ENCODE measurements at places on chromosomes 4 and X.
A peak's percentile ranks its signal among the peaks of the same experiment; 100 is the strongest.

DNA sequence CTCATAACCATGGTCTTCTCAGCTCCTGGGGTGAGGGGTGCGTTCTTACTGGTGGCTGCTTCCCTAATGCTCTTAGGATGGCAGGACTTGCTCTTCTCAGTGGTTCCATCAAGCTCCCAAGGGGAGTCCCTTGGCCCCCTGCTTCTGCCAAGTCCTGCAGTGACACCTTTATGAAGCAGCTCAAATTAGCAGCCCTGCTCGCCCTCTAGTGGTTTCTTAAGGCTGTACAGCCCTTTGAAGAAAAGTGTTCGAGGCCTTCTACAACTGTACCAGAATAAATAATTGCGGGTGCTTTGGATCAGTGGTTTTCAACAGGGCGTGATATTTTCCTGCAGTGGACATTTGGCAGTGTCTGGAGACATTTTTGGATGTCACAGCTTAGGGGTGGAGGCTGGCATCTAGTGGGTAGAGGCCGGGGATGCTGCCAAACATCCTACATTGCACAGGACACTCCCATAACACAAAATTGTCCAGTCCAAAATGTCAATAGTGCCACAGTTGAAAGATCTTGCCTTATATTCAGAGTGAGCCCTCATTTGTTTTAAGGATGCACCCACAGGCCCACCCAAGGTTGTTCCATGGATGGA is 204.7 kb upstream of the S100G start:
- peak; percentile 33 for DNase-seq

DNA sequence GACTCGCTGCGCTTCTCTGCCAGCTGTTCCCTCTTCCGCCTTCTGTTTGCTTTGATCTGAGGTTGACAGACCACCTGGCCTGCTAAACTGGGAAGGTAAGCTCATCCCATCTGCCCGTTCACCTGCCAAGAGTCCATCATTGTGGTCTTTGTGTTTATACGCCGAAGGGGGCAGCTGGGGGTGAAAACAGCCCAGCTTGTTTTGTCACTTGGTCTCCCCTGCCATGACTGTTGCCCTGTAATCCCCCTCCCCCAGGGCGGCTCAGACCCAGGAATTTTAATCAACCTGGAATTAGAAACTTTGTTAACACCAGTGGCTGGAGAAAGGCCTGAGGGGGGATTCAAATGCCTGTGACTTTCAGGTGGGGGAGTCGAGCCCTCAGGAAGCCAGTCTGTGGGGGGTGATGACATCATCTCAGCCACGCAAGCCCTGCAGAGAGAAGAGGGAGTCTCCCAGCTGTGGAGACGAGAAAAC is 333.3 kb downstream of the BCOR start:
- no peak for DNase-seq

- peak; percentile 45 for DNase-seq
Measured at GRCh38 chr4:77385124-77385969, 220.3 kb upstream of the CXCL13 start.

- no peak for DNase-seq
Measured at GRCh38 chrX:132748268-132748667, 210.2 kb downstream of the HS6ST2 start.

DNA sequence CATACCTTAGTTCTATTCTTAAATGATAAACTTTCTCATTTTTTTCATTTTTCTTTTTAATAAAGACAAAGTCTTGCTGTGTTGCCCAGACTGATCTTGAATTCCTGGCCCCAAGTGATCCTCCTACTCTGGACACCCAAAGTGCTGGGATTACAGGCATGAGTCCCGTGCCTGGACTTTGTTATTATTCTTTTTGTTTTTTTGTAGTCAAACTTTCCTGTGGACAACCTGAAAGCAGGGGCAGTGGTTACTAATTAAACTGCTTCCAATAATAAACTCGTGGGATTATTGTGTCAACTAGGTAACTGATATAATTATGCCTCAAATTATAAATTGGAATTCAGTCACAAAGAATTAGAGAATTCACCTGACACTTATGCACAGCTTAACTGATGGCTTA is 107.8 kb upstream of the RAPGEF2 start:
- DNase-seq, result no peak

DNA sequence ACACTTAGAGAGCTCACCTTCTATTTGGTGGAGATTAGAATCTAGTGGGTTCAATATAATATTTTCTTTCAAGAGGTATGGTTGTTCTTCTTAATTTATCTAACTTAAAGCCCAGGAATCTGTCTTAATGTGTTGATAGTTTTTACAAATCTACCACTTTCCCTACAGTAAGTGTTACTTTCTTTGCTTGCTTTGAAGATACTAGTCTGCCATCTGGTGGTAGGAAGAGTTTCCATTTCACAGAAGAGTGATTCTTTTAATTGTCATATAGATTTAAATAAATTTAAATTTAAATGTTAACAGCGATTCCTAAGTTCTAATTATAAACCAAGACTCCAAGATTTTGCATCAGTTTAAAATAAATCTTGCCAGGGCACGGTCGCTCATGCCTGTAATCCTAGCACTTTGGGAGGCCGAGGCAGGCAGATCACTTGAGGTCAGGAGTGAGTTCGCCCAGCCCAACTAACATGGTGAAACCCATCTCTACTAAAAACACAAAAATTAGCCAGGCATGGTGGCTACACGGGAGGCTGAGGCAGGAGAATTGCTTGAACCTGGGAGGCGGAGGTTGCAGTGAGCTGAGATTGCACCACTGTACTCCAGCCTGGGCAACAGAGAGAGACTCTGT is 43.5 kb downstream of the NUDT9 start:
- no peak for DNase-seq

- no peak for DNase-seq
Measured at GRCh38 chrX:33989936-33990335, 142.2 kb downstream of the FAM47A start.

DNA sequence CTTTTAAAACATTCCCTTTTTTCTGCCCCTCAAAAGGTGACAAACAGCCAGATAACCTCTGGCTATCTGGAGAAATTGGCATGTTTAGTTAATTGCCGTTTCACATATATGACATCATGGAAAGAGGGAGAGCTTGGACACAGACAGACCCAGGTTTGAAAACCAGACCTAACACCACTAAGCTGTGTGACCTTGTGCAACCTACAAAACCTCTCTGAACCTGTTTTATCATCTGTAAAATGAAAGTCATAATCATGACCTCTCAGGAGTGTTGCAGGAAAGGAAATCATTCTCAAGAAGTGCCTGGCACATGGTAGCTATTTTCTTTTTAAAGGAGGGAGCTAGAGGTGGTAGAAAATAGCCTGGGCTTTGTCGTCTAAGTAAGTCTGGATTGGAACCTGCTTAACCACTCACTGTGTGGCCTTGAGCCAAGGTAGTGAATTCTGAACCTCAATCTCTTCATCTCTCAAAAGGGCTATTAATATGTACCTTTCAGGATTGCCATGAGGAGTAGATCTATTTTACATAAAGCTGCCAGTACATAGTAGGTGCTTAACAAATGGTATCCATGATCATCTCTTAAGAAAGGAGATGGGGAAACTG is 363.5 kb downstream of the BCOR start:
- no peak for DNase-seq

GRCh38 chr4:182848685-182849084 is 68.5 kb downstream of the DCTD start:
- no peak for DNase-seq
